ENCODE measurements at places on chromosomes 12 and 14.

DNA sequence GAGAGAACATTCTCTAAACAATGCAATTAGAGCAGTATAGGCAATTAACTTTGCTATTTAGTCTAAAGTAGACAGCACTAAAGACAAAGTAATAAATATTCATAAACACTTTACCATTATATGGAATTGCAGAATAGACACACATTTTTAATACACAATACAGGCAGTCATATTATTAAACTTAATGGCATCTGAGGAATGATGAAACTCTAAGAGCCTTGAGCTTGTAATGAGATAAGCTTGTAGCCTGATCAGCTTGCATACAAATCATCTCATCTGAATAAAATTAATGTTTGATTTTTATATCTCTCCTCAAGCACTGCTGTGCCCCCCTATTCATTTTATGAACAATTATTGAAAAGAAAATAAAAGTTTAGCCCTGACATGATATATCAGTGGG lies 107.6 kb downstream of the MGAT4C start:
- DNase-seq = no peak

GRCh38 chr12:110819150-110819549 lies 27.6 kb upstream of the CCDC63 start:
- no peak for DNase-seq

DNA sequence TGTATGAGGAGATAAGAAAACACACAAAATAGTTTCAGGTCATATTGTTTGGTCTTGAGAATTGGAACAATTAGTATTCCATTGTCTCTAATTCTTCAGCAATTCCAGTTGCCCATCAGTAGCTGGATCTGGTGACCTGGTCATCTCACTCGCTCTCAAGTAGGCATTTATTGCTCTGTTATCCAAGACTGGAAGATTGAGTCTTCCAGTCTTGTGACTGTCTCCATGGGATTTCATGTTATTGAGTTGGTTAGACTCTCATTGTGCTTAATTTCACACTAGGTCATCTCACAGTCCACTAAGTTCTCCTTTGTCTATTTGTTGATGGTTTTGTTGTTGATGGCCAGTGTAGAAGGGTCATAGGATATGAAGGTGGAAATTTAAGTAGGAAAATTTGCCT lies 47.5 kb downstream of the FBXO34 start:
- no peak for DNase-seq

- DNase-seq = no peak
These were observed 441.7 kb downstream of the RAD51B start for GRCh38 chr14:68261092-68261842.

- no peak for DNase-seq
These were observed 634 bp upstream of the TMEM63C start for GRCh38 chr14:77180726-77181602.

DNA sequence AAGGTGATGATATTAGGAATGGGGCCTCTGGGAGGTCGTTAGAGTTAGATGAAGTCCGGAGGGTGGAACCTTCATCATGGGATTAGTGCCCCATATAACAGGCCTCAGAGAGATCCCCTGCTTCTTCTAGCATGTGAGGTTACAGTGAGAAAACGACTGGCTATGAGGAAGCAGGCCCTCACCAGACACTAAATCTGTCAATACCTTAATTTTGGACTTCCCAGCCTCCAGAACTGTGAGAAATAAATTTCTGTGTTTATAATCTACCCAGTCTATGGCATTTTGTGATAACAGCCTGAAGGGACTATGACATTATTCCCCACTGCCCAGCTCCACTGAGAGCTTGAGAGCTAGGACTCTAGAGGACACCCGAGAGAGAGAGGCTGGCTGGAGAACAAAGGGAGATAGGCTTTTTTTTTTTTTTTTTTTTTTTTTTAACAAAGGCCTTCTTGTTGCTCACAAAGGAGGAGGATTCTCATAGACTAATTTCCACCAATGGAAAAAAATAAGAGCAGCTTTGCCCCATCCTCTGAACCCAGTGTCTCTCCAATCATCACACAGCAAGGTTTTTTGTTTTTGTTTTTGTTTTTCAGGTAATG lies 87.8 kb upstream of the EEA1 start:
- DNase-seq = no peak

GRCh38 chr12:27460471-27460978 lies 14.0 kb downstream of the SMCO2 start:
- peak; percentile 41 for DNase-seq

DNA sequence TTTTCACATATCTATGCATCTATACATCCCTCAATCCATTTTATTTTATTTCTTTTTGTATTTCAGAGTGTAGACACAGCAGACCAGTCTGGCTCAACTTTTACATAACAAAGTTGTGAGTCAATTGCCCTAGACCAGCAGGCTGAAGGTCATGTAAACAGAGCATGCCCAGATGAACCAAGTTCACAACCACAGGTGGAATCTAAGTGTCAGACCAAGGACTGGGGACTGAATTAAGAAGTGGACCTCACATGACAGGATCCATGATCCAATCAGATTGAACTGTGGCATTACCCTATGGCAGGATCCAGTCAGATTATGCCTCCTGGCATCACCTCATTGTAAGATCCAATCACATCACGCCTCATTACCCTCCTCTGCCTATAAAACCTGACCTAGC lies 455.8 kb downstream of the SOX5 start:
- DNase-seq = no peak

- no peak for DNase-seq
These were observed 15.5 kb upstream of the MLXIP start for GRCh38 chr12:122062832-122063693.

- no peak for DNase-seq
These were observed 45.4 kb downstream of the NIN start for GRCh38 chr14:50785457-50786063.

DNA sequence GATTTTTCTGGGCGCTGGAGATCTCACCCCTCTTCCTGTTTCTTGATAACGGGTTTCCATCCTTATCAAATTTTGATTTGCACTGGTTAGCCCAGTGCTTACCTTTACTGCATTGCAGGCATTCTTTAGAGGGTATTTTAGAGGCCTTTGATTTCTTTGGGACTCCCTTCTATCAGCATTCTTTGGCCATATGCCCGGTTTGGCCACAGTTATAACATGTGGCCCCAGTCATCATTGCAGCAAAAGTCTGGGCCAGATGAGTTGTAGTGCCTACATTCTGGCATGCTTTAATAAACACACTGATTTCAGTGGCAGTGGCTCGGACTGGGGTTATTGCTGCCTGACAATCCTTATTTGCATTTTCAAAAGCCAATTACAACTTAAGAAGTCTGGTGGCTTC lies 82.3 kb downstream of the KCNMB4 start:
- DNase-seq = no peak

- DNase-seq = no peak
These were observed 20.6 kb upstream of the YARS2 start for GRCh38 chr12:32776258-32776657.

DNA sequence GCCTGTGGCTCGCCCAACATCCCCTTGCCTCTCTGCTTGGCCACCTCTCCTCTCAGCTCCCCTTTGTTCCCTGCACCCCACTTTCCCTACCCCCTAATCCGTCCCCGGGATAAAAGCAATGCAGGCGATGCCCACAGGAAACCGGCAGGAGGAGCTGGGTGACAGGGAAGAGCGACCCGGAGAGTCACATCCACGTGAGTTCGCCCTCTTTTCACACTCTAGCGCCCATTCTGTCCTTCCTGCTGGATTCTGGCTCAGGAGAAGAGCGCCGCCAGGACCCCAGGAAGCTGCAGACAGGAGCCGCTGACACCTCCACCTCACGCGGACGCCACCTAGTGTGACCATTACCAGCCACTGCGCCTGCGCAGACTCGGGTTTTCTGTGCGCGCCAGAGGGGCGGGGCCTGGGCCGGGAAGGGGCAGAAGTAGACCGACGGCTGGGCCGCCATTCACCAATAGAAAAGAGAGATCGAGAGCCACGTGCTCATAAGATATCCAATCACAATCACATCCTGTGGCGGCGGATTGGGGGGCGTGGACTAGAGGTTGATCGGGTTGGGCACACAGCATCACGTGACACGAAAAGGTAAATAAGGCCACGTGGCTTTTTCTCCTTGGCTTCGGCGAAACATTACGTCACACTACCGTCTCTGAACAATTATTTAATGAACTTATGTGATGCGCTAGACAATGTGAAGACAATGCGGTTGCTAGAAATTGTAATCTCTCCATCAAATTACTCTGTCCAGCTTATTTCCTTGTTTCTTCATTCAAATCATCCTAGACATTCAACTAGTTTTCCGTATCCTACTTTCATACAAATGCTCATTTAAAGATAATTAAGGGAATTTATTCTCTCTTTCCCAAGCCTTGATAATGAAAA lies 10.1 kb downstream of the PLA2G1B start:
- peak; percentile 100 for DNase-seq

Data from stimulated activated CD4-positive, alpha-beta T cell treated with anti-CD3 and anti-CD28 coated beads, Interleukin-2, amount 100 ng/mL, for 24 hours (primary cell).